Caco-2 (cell line): ENCODE measurements at places on chromosomes 16 and 17. TPM values are rescaled to one million over a fixed set of nuclear protein-coding genes. Genes with fewer than 3 reads are reported as not detected.
A peak's percentile ranks its signal among the peaks of the same experiment; 100 is the strongest.

DNA sequence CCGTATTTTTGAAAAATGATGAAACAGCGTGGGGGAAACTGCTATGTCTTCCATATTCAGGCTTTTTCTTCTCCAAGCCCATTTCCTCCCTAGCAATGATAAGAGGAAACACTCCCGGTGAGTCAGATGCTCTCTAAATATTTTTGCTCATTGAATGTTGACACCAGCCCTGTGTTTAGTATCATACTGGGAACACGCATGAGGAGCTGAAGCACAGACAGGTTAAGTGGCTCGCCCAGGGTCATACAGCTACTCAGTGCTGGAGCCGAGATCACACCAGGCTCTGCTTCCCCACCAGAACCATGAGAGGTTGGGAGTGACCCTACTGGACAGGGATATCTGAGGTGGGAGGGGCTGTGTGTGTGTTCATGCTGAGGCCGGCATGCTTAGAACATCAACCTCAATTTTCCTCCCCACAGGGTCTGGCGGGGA, 37.8 kb upstream of the ADGRG1 start:
- no peaks in the 10 kb centered on the region for H3K36me3 ChIP-seq
- DNase-seq: no peak

ADAD2 gene
- not detected in 2 replicates for total RNA-seq

- no peaks in the 10 kb centered on the region for H3K36me3 ChIP-seq
- no peaks in the 10 kb centered on the region for H3K27me3 ChIP-seq
- no peak overlapping the region for H3K27ac ChIP-seq
- no peak overlapping the region for H3K4me3 ChIP-seq
- H3K4me1 ChIP-seq: peaks cover 11% of the 10 kb centered on the region
- DNase-seq: no peak
These were observed 4.8 kb downstream of the DCAKD start for GRCh38 chr17:45046537-45047125.

- no peaks in the 10 kb centered on the region for H3K27me3 ChIP-seq
- H3K36me3 ChIP-seq: no peaks in the 10 kb centered on the region
- peak; percentile 30 for DNase-seq
- no peak overlapping the region for H3K4me3 ChIP-seq
- no peak overlapping the region for H3K27ac ChIP-seq
- peaks cover 4% of the 10 kb centered on the region; the same call in 1 of the 2 replicates for H3K4me1 ChIP-seq
These were observed 26.8 kb upstream of the SMPD3 start for GRCh38 chr16:68475071-68475470.

DNA sequence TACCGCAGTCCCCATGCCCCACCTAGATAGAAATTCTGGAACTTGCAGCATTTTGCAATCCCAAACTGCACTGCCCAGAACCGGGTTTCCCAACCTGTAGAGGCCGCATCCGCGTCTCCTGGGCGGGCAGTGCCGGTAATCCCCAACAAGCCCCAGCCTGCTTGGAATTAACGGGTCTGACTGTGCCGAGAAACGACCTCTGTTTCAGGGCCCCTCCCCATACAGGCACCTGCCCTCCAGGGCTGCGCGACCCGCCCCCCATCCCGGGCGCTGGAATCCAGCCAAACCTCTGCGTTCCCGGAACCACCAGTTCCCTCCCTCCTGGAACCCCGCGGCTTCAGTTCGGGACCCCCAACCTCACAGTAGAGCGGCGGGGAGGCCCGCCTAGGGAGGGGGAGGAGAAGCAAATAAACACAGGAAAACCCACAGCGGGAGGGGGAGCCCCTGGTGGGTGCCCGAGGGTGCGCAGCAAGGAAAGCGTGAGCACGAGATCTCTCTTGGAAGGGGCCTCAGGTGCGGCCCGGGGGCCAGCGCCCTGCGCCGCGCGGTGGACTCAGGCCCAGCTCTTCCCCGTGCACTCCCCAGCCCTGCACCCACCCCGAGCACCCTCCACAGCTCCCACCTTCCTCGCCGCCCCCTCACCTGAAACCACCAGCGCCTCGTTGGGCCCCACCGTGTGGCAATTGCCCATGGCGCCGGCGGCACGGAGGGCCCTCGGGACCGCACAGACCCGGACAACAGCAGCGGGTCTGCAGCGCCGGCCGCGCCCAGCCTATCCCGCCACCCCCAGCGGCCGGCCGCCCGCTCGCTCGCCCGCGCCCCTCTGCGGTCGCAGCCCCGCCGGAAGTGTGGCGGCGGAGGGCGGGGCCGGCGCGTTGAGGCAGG, at the start of gene FLOT2:
FLOT2 (minus strand) TSS at position 850 of the 885 bp plus-strand sequence; CDS start at position 691, 159 bp downstream.
- no peaks in the 10 kb centered on the region; the same call in 1 of the 2 replicates for H3K36me3 ChIP-seq
- peaks cover 23% of the 10 kb centered on the region for H3K4me1 ChIP-seq
- peak within 1 kb of the TSS; percentile 80 for H3K27ac ChIP-seq

DNA sequence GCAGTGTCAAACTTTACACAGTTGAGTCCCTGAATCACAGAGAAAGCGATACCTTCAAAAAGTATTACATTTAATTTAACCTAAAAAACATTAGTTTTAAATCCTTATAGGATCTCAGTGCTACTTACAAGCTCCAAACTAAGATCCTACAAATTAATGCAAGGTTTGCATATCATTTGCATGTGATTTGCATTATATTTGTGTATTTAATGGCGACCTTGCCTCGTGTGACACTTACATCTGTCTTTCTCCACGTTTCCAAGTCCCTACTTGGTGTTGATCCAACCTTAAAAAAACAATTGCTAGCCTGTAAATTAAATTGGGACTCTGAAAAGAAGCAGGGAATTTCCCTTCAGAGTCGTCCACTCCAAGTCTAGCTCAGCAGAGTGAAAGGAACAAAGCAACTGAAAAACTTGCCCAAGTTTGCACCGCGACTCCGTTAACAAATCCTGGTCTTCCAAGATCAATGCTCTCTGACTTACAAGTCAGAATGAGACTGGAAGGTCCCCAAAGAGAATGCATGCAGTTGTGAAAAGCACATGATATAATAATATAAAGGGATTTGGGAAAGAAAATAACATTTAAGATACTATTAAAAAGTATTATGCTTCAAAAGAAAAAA, 739 bp upstream of the FAM117A start:
- peak overlapping the region; percentile 81 for H3K27ac ChIP-seq
- no peak for DNase-seq

- peaks cover 4% of the 10 kb centered on the region; the same call in 1 of the 2 replicates for H3K4me1 ChIP-seq
- H3K27me3 ChIP-seq: no peaks in the 10 kb centered on the region
- H3K36me3 ChIP-seq: no peaks in the 10 kb centered on the region; the same call in 1 of the 2 replicates
- peak overlapping the region; percentile 63 for H3K4me3 ChIP-seq
- DNase-seq: no peak
These were observed 633 bp downstream of the TBC1D16 start for GRCh38 chr17:80034791-80035686.

NHLRC4 gene
- total RNA-seq: not detected in 2 replicates

DNA sequence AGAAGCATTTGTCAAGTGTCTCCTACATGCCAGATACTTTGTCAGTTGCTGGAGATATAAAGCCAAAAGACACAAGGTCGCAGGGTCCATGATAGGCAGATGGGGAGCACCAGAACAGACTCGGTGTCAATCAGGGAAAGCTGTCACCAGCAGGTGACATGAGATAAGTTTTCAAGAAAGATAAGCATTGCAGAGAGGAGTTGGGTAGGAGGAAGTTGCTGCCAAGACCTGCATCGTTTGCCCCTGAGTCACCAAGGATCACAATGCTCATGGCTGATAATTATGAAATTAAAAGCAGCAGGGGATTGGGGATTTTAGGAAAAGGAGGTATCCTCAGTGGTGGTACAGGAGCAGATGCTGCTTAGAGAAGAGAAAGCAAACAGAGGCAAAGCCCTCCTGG, 551.1 kb upstream of the CDH11 start:
- H3K27ac ChIP-seq: no peak overlapping the region
- no peaks in the 10 kb centered on the region for H3K27me3 ChIP-seq
- H3K4me1 ChIP-seq: no peaks in the 10 kb centered on the region
- no peaks in the 10 kb centered on the region for H3K36me3 ChIP-seq
- DNase-seq: no peak

GRCh38 chr17:5585836-5586521, 1.7 kb upstream of the NLRP1 start:
- no peaks in the 10 kb centered on the region for H3K4me1 ChIP-seq
- H3K27ac ChIP-seq: no peak overlapping the region
- H3K27me3 ChIP-seq: no peaks in the 10 kb centered on the region
- H3K4me3 ChIP-seq: no peak overlapping the region

DNA sequence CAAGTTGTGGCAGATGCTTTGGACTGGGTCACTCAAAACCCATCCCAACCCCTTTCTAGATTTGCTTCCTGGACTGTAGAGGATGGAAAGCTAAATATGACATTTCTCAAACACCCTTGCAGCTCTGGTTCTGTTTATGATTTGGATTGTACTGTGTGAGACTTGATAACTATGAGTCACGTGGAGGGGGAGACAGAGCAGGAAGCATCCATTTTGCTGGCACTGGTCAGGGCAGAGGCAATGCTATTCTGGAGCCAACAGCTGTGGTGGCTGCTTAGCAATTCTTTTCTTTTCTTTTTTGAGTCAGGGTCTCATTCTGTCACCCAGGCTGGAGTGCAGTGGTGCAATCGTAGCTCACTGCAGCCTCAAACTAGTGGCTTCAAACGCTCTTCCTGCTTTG, 13.6 kb upstream of the TERF2 start:
- H3K4me3 ChIP-seq: no peak overlapping the region
- H3K4me1 ChIP-seq: peaks cover 64% of the 10 kb centered on the region
- no peaks in the 10 kb centered on the region for H3K27me3 ChIP-seq
- no peaks in the 10 kb centered on the region for H3K36me3 ChIP-seq
- DNase-seq: no peak

KRT14 gene
- not detected in 2 replicates for total RNA-seq

DNA sequence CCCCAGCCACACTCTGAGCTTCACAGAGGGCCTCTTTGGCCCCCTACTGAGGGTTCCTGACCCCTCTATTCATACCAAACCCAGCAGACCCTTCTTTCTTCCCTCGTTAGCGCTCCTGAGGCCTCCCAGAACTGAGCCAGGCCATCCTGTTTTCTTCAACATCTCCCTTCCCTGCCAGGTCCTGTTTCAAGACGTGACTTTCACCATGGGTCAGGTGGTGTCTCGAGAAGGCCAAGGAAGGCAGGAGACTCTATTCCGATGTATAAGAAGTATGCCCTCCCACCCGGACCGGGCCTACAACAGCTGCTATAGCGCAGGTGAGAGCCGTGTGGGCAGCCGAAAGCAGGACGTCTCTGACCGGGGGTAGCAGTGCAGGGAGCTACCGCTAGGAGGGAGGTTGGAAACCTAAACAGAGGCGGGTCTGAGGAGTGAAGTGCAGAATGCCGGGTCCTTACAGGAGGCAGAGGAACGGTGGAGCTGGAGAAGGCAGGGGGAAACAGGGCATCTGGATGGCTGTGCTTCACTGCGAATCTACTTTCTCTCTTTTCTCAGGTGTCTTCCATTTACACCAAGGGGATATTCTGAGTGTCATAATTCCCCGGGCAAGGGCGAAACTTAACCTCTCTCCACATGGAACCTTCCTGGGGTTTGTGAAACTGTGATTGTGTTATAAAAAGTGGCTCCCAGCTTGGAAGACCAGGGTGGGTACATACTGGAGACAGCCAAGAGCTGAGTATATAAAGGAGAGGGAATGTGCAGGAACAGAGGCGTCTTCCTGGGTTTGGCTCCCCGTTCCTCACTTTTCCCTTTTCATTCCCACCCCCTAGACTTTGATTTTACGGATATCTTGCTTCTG, 1.3 kb upstream of the SENP3 start:
- peaks cover 4% of the 10 kb centered on the region; the same call in 1 of the 2 replicates for H3K4me1 ChIP-seq
- H3K36me3 ChIP-seq: no peaks in the 10 kb centered on the region
- peak overlapping the region; percentile 75 for H3K27ac ChIP-seq
- no peaks in the 10 kb centered on the region for H3K27me3 ChIP-seq
- DNase-seq: no peak
- H3K4me3 ChIP-seq: peak overlapping the region; percentile 10; the same call in 1 of the 2 replicates

DNA sequence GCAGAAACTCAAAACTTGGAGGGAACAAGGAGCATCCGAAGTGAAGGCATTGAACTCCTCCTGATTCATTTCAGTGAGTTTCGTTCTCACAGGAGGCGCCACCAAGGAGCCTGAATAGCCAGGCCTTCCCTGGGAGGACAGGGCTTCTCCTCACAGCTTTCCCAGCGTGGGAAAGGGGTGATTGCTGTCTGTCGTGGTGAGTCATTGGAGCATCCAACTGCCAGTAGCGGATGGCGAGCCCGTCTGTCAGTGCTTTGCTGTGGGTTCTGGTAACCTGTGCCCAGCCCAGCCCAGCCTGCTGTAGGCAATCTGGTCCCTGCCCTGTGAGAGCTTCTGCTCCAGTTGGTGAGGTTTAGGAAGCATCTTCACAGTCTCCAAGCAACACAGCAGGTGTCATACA, 28.3 kb downstream of the PLCD3 start:
- H3K36me3 ChIP-seq: peaks cover 3% of the 10 kb centered on the region
- no peak overlapping the region for H3K4me3 ChIP-seq
- H3K27ac ChIP-seq: peak overlapping the region; percentile 75

ITGAD gene
- total RNA-seq: not detected in 2 replicates

TBX4 gene
- total RNA-seq: 2.5 TPM in 2 replicates

DNA sequence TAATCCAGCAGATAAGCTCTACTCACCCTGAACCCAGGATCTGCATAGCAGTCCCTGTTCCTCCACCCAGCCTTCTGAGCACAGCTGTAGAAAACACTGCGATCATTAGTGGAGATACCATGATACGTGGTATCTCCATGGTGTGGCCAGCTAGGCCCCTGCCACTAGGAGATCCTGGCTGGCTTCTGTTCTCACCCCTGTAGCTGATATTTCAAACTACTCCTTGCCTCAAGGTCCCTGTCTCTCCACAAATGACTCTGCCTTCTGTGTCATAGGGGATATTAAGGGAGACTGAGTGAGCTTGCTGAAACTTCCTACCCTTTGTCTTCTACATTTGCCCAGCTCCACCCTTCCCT, 44.3 kb downstream of the ERN1 start:
- no peak for DNase-seq
- H3K27me3 ChIP-seq: no peaks in the 10 kb centered on the region
- H3K27ac ChIP-seq: no peak overlapping the region

GRCh38 chr16:83138976-83139690, 512.4 kb downstream of the CDH13 start:
- H3K36me3 ChIP-seq: no peaks in the 10 kb centered on the region
- peak overlapping the region; percentile 23 for H3K27ac ChIP-seq
- DNase-seq: no peak
- no peak overlapping the region for H3K4me3 ChIP-seq

ABCC12 gene
- total RNA-seq: not detected in 2 replicates

- peak overlapping the region; percentile 32 for H3K27ac ChIP-seq
- H3K4me3 ChIP-seq: no peak overlapping the region
- H3K4me1 ChIP-seq: no peaks in the 10 kb centered on the region
- H3K27me3 ChIP-seq: no peaks in the 10 kb centered on the region
These were observed 31.6 kb upstream of the FAAP100 start for GRCh38 chr17:81583589-81584342.

- no peak overlapping the region for H3K4me3 ChIP-seq
- H3K27ac ChIP-seq: peak overlapping the region; percentile 62
- DNase-seq: peak; percentile 45
- H3K4me1 ChIP-seq: peaks cover 39% of the 10 kb centered on the region
- H3K27me3 ChIP-seq: no peaks in the 10 kb centered on the region
- no peaks in the 10 kb centered on the region for H3K36me3 ChIP-seq
These were observed 17.8 kb downstream of the TTLL6 start for GRCh38 chr17:48799069-48799723.
